ENCODE measurements at places on chromosomes 13 and 19.

GRCh38 chr19:13574933-13575332 lies 68.7 kb upstream of the CACNA1A start:
- no peak for DNase-seq

- DNase-seq = peak; percentile 78
Measured at GRCh38 chr13:74444161-74444571, 310.0 kb upstream of the KLF12 start.

- DNase-seq = no peak
Measured at GRCh38 chr13:88919970-88920628, 1248.9 kb downstream of the SLITRK5 start.

DNA sequence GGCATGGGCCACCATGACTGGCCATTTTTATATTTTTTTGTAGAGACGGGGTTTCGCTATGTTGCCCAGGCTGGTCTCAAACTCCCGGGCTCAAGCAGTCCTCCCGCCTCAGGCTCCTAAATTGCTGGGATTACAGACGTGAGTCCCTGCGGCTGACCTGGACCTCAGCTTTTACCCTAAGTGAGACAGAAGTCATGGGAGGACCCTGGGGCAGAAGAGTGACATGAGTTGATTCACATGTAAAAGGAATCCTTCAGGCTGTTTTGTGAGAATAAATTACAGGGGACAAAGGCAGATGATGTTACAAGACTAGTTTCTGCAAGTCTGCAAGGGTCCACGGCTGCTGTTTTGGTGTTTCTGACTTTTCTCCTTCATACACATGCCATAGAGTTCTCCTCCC lies 2.6 kb upstream of the BCAM start:
- no peak for DNase-seq

DNA sequence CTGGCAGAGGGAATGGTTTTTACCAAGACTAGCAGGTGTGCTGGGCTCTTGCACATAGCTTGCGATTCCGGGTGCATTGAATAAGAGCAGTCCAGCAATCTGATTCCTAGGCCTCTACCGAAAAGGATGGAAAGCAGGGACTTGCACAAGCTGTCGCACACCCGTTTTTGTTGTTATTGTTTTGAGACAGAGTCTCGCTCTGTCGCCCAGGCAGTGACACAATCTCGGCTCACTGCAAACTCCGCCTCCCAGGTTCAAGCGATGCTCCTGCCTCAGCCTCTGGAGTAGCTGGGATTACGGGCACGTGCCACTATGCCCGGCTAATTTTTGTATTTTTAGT lies 5.5 kb downstream of the EBI3 start:
- DNase-seq = no peak

DNA sequence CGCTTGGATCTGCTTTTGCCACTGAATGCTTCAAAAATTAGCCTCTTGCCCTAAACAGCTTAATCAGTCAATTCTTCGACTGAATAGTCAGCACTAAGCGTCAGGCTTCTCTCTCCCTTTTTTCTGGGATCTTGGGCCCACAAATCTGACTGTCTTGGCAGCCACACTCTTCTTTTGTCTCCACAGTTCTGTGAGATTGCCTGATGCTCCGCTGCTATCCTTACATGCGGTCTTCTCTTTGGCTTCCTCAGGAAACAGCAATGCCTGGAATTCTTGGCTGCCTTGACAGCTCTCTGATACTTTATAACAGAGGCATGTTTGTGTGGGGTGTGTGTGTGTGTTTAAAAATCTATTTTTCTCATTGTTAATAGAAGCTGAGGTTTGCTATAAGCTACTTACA lies 32.6 kb downstream of the ERCC5 start:
- DNase-seq = no peak

DNA sequence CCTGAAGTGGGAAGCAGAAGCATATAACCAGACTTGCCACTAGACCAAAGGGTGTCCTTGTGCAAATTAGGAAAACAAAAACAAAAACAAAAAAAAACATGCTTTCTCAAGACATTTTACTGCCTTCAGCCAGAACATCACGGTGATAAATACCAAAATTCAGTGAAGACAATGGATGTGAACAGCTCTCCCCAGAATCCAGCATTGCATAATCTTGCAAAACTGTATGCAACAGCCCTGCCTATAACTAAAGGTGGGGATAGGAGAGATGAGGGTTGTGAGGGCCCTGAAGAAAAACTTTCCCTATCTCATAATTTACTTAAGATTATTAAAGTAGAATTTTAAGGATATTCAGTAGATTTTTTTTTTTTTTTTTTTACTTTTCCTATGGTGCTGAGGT lies 24.9 kb upstream of the NDFIP2 start:
- DNase-seq = no peak

DNA sequence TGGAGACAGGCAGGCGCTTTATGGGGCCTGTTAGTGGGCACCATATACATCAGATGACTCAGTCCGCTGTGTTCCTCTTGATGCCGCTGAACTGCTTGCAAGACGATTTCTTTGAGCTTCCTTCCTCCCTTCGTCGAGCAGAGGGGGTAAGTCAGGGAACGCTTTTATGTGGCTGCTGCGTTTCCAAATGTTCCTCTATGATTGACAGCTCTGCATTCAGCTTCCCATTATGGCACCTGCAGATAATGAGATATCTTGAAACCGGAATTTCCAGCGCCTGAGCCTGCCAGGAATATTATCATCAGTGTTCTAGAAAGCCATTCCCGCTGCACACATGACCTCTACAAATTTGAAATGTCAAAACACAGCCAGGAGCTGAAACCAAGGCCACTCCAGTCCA lies 257.0 kb downstream of the TSHZ3 start:
- no peak for DNase-seq

DNA sequence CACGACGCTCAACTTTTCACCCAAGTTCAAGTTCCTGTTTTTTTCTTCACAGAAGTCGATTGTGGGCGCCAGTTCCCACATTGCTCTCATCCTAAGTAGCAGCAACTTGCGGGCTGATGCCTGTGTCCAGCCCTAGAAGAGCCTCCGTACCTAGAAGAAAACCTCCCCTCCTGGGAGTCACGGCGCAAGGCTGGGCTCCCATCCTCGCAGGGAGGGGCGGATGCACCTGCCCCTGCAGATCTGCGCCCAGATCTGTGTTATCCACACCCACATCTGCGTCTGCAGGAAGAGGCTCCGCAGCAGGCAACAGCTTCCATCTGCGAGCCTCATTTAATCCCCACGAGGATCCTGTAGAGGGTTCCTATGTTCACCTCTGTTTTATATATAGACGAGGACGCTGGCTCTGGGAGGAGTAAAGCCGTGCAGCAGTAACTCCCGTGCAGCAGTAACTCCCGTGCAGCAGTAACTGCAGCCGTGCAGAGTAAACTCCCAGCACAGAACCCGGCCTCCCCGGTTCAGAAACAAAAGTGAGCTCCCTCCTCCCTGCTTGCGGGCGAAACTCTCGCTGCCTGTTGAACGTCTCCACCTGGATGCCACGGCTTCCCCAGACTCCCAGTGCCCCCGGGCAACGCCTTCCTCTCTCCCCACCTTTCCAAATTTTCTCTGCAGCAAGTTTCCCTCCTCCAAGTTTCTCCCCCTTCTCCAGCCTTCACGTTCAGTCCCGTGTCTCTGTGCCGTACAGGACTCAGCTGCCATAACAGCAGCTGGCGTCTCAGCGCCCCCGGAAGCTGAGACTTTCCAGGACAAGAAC lies 23.5 kb upstream of the LAIR1 start:
- peak; percentile 5 for DNase-seq

GRCh38 chr13:29689548-29689947 lies 94.1 kb upstream of the SLC7A1 start:
- DNase-seq = no peak

DNA sequence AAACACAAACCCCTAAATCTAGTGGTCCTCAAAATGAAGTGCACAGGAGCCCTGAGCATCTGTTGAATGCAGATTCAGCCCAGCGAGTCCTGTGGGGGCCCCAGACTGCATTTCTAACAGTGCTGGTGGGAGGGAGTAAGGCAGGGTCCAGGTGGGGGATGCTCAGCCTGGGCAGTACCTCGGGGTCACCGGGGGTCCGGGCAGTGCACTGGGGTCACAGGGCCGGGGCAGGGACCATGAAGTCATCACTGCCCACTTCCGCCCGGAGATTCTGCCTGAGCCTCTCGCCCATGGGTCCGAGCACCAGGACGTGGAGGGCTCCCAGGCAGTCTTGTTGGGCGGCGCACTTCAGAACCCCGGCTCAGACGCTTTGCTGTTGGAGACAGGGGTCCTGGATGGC lies 838 bp upstream of the ATP4B start:
- no peak for DNase-seq

DNA sequence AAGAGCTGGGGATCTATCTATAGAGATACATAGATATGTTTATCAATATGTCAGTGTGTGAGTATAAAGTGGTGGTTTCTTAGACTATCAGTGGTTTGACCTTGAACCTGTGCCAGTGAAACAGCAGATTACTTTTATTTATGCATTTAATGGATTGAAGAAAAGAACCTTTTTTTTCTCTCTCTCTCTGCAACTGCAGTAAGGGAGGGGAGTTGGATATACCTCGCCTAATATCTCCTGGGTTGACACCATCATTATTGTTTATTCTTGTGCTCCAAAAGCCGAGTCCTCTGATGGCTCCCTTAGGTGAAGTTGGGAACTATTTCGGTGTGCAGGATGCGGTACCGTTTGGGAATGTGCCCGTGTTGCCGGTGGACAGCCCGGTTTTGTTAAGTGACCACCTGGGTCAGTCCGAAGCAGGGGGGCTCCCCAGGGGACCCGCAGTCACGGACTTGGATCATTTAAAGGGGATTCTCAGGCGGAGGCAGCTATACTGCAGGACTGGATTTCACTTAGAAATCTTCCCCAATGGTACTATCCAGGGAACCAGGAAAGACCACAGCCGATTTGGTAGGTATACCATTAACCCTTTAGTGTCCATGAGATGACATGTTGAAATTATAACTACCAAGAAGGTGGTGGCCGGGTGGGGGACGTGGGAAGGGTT lies 880 bp downstream of the FGF9 start:
- no peak for DNase-seq

DNA sequence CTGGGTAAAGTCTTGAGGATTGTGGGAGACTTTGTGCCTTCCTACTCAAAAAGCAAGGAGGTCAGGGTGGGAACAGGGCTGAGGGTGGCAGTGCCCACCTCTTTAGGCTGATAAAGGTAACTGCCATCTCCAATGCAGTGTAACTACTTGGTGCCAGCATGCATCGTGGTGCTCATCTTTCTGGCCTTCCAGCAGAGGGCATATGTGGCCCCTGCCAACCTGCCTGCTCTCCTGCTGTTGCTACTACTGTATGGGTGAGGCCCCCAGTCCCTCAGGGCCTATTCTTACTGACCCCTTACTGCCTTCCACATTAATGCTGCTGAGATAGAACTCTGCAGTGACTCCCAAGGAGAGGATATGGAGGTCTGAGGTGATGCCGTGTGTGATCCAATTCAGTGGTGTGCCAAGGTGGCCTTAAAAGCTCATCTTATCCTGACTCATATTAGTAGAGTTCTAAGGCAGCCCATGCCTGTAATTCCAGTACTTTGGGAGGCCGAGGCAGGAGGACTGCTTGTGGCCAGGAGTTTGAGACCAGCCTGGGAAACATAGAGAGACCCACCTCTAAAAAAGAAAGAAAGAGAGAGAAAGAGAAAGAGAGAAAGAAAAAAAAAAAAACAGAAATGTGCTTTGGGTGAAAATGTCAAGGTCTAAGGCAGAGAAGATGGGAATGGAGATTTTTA lies 9.7 kb upstream of the ARHGAP45 start:
- peak; percentile 48 for DNase-seq

DNA sequence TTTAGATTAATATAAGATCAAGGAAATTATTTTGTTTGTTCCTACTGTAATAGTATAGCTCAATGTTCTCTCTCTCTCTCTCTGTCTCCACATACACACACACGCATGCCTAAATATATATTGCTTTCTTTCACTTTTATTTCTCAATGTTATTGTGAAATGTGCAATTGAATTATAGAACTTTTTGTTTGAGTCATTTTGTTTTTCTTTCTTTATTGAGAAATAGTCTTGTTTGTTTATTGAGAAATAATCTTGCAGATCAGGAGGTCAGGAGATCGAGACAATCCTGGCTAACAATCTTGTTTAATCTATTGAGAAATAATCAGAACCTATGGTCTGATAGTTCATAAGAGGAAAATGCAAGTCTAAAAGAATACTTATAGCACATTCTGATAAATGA lies 1581.3 kb downstream of the EFNB2 start:
- no peak for DNase-seq

DNA sequence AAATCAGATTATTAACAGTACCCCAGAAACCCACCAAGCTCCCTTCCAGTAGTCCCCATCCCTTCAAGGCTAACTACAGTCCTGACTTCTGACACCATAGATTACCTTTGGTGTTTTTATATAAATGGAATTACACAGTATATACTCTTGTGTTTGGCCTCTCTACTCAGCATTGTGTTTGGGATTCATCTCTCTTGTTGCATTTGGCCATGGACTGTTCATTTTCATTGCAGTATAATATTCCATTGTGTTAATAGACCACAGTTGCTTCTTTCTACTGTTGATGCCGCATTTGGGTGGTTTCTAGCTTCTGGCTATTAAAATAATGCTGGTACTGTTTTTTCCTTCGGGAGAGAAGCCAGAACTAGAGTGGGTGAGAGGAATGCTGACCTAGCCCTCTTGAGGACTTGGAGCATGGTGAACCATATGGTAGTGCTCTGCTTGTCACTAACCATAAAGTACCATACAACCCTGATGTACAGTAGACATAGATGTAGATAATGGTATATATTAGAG lies 18.9 kb upstream of the GARRE1 start:
- no peak for DNase-seq

GRCh38 chr13:29578300-29579085 lies 17.0 kb downstream of the SLC7A1 start:
- no peak for DNase-seq

- DNase-seq = no peak
Measured at GRCh38 chr13:21202767-21203531, 26.5 kb downstream of the MRPL57 start.

DNA sequence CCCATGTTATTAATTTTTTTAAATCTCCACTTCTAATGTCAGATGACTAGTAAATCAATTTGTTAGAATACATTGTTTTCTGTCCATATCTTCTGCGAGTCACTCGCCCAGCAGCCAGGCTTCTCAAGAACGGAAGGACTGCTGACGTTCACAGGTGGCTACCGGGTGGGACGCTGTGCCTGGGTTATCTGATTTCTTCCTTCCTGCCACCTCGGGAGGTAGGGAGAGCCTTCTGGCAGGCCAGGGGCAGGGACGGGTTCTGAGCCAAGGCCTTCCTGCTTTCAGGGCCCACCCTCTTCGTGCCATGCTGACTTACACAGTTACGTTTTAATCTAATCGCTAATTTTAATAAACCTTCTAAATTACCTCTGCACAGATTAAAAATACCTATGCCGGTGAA lies 7.9 kb upstream of the C1QTNF9 start:
- no peak for DNase-seq

- DNase-seq = peak; percentile 61
Measured at GRCh38 chr19:17579661-17580244, 24.3 kb downstream of the COLGALT1 start.

GRCh38 chr13:114039471-114040141 lies 65.7 kb upstream of the C13orf46 start:
- no peak for DNase-seq

DNA sequence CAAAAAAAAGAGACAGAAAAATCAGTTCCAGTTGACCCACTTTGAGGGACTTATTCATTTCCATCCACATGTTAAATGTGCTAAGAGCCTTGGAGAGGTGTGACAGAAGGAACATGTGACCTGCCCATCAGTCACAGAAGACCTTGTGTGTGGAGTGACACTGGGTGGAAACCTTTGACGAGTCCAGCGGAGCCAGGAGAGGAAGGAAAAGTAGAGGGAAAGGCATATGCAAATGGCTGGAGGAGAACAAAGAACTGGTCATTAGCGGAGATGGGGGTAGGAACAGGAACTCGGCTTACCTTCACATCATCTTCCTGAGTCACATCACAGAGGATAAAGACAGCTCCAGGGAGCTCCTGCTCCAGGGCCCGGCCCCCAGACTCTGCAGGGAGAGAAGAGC lies 2.3 kb downstream of the HSD17B14 start:
- DNase-seq = no peak

GRCh38 chr13:73140801-73141200 lies 82.0 kb downstream of the KLF5 start:
- no peak for DNase-seq

Data from EL (cell line).